ENCODE measurements at places on chromosomes 2 and 18. TPM values are rescaled to one million over a fixed set of nuclear protein-coding genes. Genes with fewer than 3 reads are reported as not detected.

Gene HRH4
- total RNA-seq, result 0.07 TPM

Gene ZC3H6
- 5.9 TPM for total RNA-seq

Gene CXCR2
- not detected for total RNA-seq

Gene POTEI
- not detected for total RNA-seq

Gene HOXD8
- total RNA-seq, result 0.46 TPM

Gene STPG4
- total RNA-seq, result 0.20 TPM

Gene FBXO41
- 0.72 TPM for total RNA-seq

Gene VIL1
- total RNA-seq, result not detected

Gene KCMF1
- total RNA-seq, result 101 TPM

Gene LTBP1
- 565 TPM for total RNA-seq

Gene CPS1
- 30.0 TPM for total RNA-seq

Gene CFC1
- total RNA-seq, result not detected

Gene GALNT3
- 1.8 TPM for total RNA-seq

Gene RAX
- not detected for total RNA-seq

Gene DTNB
- total RNA-seq, result 4.8 TPM

Gene ITGAV
- 346 TPM for total RNA-seq

Gene LINC00305
- total RNA-seq, result not detected

Gene UNC80
- total RNA-seq, result not detected

Gene B4GALT6
- total RNA-seq, result 3.1 TPM

Gene LYG1
- total RNA-seq, result 0.59 TPM

Gene KLF7
- 20.3 TPM for total RNA-seq

Gene INHA
- total RNA-seq, result 0.26 TPM

Gene TBR1
- not detected for total RNA-seq

Gene KDM3A
- 36.9 TPM for total RNA-seq

Gene COBLL1
- total RNA-seq, result 16.1 TPM

Gene TUBA4B
- not detected for total RNA-seq

Gene CABLES1
- 14.1 TPM for total RNA-seq

Gene PDK1
- 53.0 TPM for total RNA-seq

Gene GBX2
- 0.13 TPM for total RNA-seq

Gene IGFBP2
- total RNA-seq, result 731 TPM

Gene IL1F10
- not detected for total RNA-seq

Gene SATB2
- 11.7 TPM for total RNA-seq

Gene MERTK
- 0.69 TPM for total RNA-seq

Gene UGT1A5
- total RNA-seq, result not detected

Measured in smooth muscle cell of the pulmonary artery (primary cell).